ENCODE measurements at places on chromosomes 6 and 20.

- no peak for DNase-seq
These were observed 151.6 kb upstream of the GMDS start for GRCh38 chr6:2396846-2397630.

- DNase-seq, result no peak
These were observed 1.2 kb downstream of the NANP start for GRCh38 chr20:25622450-25623224.

- DNase-seq, result peak; percentile 73
These were observed 33.1 kb upstream of the LCA5 start for GRCh38 chr6:79570129-79571029.

- peak; percentile 65 for DNase-seq
These were observed 113.5 kb upstream of the PHACTR1 start for GRCh38 chr6:12602951-12603672.

DNA sequence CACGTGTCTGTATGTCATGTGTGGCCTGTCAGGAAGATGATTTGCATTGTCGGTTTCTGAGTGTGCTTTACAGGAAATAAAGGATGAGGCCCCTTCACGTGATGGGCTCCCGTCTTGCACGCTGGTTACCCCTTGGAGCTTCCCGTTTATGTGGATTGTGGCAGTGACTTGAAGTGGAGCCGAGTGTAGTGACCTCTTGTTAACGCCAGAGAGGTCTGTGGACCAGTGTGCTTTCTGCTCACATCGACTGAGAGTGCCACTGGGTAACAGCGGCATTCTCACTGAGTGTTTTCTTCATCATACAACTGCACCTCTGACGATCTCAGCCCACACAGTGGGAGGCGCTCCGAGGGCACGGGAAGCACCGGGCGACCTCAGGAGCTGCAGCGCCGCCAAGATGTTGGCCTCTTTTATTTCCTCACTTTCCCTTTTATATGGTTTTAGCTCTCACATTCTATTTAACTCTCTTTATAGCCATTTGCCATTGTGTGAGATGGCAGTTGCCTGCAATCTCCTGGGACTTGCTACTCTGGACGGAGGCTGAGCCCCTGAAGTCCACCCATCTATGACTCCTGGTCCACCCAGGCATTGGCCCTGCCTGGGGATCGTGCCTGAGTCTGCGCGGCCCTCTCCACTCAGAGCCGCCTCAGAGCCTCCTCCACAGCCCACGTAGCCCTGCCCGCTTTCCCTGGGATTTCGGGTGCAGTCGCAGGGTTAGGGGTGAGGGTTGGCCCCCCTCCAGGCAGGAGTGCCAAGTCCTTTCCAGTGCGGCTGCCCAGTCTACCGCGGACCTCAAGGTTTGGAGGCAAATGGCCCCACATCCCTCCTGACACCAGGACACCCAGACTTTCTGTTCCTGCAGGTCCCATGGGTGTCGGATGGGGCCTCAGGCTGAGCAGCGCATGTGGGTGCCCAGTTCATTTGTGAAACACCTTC, 238.9 kb downstream of the ERMARD start:
- DNase-seq, result no peak

GRCh38 chr20:50569864-50570836, 60.0 kb downstream of the PTPN1 start:
- DNase-seq, result peak; percentile 57

- no peak for DNase-seq
These were observed 84.2 kb upstream of the FOXC1 start for GRCh38 chr6:1525364-1526038.

- DNase-seq, result no peak
These were observed 5.5 kb downstream of the RWDD2A start for GRCh38 chr6:83198486-83199172.

GRCh38 chr6:51571168-51571567, 516.2 kb downstream of the PKHD1 start:
- DNase-seq, result no peak

- DNase-seq, result no peak
These were observed 108.9 kb downstream of the SNX5 start for GRCh38 chr20:17859616-17860232.

DNA sequence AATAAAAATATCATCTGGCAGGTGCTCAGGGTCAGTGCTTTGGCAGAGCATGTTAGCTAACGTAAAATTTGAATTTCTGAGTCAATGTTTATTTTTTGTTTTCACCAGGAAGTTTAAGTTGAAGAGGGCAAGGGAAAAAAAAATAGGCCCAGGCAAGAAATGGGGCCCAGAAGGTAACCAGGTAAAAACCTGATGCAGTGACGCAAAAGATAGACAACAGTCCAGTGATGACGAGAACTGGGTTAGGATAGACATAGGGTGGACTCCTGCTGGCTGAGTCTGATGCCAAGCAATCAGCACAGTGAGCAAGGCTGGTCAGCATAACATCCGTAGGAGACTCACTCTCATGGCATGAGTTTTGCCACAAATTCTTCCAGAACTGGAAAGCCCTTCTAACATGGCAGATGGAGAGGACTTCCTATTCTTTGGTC, 42.2 kb downstream of the ZHX3 start:
- no peak for DNase-seq

- peak; percentile 43 for DNase-seq
These were observed 31.0 kb upstream of the EZR start for GRCh38 chr6:158849899-158850806.

DNA sequence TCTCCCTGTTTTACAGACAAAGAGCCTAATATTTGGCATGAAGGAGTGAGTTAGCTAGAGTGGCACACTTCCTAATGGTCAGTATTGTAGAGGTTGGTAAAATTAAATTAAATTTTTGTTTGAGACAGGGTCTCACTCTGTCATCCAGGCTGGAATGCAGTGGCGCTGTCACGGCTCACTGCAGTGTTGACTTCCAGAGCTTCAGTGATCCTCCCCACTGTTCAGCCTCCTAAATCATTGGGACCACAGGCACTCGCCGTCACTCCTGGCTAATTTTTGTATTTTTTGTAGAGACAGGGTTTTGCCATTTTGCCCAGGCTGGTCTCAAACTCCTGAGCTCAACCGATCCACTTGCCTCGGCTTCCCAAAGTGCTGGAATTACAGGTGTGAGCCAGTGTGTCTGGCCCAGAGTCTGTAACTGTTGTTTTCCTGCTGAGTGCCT, 70.9 kb downstream of the SCAND1 start:
- no peak for DNase-seq

- DNase-seq, result no peak
These were observed 168.2 kb downstream of the AKAP7 start for GRCh38 chr6:131303338-131303930.

DNA sequence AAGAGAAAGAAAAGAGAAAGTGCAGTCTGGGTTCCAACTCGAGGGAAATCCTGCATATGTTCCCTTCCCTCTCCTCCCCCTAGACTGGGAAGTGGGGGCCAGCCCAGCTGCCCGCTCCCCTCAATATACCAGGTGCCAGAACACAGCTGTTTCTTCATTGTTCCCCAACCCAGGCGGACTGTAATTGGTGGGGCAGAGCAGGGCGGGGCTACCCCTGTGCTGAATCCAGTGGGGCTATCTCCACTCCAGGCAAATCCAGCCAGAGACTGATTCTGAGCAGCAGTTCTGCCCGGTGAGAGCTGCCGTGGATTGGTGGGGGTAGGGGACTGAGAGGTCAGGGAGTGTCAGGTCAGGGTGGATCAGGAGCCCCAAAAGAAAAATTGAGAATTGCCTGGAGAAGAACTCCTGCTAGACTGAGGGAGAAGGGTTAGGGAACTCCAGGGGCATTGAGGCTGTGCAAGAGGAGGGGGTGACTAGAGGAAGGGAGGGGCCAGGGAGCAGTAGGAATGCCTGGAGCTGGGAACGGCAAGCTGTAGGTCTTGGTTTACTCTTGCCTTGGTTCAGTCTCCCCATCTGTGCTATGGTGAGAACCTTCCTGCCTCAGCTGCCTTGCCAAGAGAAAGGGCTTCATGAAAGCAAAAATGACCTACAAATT, at the start of gene MYMX:
TSS of gene MYMX (plus strand) at position 250 of the 655 bp plus-strand sequence. CDS start 546 bp downstream, outside the sequence.
- DNase-seq, result no peak

- DNase-seq, result no peak
These were observed 202.5 kb upstream of the SGK1 start for GRCh38 chr6:134520181-134521115.

GRCh38 chr6:157859775-157860504, 36.9 kb downstream of the SNX9 start:
- no peak for DNase-seq

DNA sequence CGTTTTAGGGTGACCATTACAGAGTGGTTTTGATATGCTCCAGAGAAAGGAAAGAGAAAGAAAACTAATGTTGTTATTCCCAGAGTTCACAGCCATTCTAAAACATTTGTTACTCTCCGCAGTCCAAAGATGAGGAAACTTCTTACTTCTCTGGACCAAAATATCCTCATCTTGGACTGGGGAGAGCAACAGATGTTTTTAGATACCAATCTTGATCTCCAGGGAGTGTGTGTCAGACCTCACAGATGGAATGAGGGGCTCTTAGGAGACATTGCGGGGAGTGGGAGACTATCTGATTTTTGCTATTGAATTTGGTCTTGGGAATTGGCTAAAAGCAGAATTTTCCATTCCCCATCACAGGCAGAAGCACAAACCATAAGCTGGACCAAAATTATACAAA, 110.8 kb downstream of the TNFAIP3 start:
- DNase-seq, result no peak

DNA sequence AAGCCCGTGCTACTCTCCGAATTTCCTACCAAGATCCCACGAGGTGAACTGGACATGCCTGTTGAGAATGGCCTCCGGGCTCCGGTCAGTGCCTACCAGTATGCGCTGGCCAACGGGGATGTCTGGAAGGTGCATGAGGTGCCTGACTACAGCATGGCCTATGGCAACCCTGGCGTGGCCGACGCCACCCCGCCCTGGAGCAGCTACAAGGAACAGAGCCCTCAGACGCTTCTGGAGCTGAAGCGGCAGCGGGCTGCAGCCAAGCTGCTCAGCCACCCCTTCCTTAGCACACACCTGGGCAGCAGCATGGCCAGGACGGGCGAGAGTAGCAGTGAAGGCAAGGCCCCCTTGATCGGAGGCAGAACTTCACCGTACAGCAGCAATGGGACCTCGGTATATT, 8.0 kb upstream of the FAM83D start:
- DNase-seq, result no peak

- DNase-seq, result no peak
These were observed 559.9 kb downstream of the EPM2A start for GRCh38 chr6:145175470-145175869.

DNA sequence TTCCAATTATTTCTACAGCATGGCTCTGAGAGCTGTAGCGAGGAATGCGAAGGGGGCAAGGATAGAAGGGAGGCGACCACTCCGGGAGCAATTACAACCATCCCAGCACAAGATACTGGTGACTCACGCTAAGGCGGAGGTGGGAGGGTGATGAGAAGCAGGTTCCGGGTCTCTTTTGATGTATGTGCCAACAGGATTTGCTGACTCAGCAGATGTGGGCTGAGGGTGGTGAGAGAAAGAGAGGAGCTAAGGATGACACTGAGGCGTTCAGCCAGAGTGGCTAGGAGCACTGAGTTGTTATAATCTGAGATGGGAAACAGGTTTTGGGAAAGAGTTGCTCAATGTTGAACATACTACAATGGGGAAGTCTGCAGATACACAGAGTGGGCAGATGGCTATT, 9.3 kb upstream of the TXNDC5 start:
- no peak for DNase-seq

- DNase-seq, result no peak
These were observed 1.1 kb downstream of the SLC22A23 start for GRCh38 chr6:3455569-3456394.

DNA sequence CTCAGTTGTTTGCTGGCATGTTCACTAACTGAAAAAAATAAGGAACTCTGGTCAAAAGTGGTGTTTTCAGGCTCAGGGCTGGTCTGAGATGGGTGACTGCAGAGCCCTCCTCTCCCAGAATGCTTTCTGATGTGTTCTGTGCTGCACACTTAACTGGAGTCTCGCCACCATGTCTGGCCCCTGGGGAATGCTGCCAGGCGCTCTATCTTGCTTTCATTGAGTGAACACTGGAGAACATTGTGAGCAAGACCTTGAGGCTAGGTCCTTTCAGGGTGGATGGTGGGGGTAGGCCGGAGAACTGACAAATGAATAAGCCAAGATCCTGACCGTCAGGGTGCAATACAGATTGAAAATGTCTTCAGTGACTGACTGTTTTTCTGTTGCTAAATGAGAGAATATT, 19.5 kb downstream of the PANK2 start:
- no peak for DNase-seq

DNA sequence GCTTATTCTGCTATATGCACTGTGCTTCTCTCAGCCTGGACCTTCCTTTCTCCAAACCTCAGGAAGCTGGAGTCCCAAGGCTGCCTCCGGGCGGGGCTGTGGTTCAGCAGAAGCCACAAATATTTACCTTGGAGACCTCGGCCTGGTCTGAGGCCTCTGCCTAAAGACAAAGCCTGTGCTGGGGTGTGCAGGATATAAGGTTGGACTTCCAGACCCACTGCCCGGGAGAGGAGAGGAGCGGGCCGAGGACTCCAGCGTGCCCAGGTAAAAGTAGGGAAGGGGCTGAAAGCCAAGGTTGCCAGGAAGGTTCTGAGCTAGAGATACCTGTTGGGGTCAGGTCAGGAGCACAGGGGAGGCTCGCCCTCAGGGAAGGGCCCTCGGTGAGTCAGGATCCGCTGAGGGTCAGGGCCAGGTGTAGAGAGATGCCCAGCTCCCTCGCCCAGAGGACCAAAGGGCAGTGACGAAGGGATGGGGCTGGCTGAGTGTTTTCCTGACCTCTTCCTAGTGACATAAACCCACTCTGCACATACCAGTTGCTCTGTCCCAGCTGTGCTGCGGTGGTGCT, at the start of gene BPIFB1:
TSS of gene BPIFB1 (plus strand) at position 224 of the 565 bp plus-strand sequence. CDS start 2,860 bp downstream, outside the sequence.
- no peak for DNase-seq

DNA sequence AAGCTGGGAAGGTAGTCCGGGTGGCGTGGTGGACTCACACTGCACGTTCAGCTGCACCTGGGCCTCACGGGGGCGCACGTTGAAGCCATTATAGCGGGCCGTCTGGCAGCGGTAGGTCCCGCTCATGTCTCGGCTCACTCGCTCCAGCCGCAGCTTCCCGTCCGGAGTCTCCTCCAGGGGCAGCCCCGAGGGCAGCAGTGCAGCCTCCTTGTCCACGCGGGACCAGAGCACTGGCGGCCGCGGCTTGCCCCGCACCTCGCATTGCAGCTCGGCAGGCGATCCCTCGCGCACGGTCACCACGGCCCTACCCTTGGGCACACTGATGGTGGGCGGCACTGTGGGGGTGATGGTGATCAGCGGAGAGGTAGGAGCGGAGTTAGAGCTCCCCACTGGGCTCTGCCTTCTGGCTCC, 47.6 kb downstream of the MDGA1 start:
- no peak for DNase-seq
